Osteoblast (primary cell): ENCODE measurements at places on chromosomes 6 and 20. TPM values are rescaled to one million over a fixed set of nuclear protein-coding genes. Genes with fewer than 3 reads are reported as not detected.

- DNase-seq, result no peak
These were observed 203.9 kb downstream of the PHF3 start for GRCh38 chr6:63839485-63839884.

CPNE5 gene
- under 0.01 TPM in 1 of 2 replicates, not detected in the other for total RNA-seq

DNA sequence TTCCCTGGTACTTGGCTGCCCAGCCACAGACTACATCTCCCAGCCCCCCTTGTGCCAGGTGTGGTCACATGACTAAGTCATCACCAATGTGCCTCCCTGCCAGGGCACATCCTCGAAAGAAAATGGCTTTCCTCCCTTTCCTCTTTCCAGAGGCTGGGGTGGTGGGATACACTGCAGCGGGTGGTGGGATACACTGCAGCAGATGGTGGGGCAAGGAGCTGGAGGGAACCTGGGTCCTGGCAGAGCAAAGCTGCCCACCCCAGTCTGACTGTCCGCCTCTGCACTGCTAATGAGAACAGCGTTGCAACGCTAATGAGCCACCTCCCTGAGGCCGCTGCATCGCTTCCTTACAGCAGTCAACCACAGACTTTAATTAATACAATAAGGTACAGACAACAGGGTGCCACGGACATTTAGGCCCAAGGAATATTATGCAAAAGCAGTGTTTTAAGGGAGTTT, 125.3 kb downstream of the PREX1 start:
- DNase-seq, result peak; percentile 39

GRCh38 chr6:21225912-21226311, 367.6 kb upstream of the SOX4 start:
- DNase-seq, result no peak

DNA sequence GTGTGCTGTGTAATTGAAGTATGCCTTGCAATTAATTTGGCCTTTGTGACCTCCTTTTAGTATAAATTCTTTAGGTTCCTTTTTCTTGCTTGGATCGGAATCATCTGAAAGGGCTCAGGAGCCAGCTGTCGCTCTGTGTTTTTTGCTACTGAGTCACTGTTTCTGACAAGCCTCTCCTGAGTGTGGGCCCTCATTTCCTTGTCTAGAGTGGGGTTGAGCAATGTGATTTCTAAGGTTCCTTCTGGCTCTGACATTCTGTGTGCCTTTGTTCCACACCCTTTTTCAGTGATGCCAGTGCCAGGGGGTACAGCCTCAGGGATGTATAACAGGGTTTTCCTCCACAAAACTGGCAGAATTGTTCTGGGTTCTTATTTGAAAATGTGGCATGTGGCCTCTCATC, 26.5 kb downstream of the DAAM2 start:
- DNase-seq, result no peak

DNA sequence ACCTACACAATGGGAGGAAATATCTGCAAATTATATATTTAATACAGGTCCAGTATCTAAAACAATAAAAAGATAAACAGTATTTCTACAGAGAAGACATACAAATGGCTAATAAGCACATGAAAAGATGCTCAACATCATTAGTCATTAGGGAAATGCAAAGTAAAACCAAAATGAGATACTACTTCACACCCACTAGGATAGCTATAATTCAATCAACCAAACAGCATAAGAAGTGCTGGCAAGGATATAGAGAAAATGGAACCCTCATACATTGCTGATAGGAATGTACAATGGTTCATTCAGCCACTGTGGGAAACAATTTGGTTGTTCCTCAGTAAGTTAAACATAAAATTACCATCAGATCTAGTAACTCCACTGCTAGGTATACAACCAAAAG, 48.7 kb downstream of the NUDT3 start:
- no peak for DNase-seq

DEFB118 gene
- not detected in 2 replicates for total RNA-seq

RSPO3 gene
- 1.8 and 2.4 TPM in 2 replicates for total RNA-seq

LCA5 gene
- total RNA-seq, result 9.1 and 10.1 TPM in 2 replicates

GRCh38 chr6:130161683-130162404, 60.9 kb downstream of the SAMD3 start:
- DNase-seq, result no peak

- DNase-seq, result no peak
These were observed 9.1 kb downstream of the FILIP1 start for GRCh38 chr6:75484535-75484934.

DNA sequence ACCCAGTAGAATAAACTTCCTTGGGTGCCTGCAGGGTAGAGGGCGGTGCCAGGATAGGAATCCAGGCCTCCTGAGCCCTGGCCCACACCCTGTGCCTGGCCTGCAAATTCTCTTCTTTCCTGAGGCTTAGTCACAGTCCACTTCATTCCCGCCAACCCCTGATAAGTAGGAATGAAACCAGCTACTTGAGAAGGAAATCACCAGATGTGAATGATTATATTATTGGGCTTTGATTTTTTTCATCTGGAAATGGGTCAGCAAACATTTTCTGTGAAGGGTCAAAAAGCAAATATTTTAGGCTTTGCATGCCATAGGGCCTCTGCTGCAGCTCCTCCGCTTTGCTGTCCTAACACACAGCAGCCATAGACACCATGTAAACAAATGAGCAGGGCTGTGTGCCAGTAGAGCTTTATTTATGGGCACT, 50.2 kb downstream of the STK35 start:
- DNase-seq, result peak; percentile 80

- peak; percentile 82 for DNase-seq
These were observed at the start of gene ADGRB3 for GRCh38 chr6:68634726-68635411. Gene ADGRB3, plus strand, starts transcription at chr6:68635282. Its CDS starts 3,394 bp downstream, at chr6:68638676.

- DNase-seq, result peak; percentile 83
These were observed 898.8 kb downstream of the KIF16B start for GRCh38 chr20:15674253-15675060.

DXO gene
- 16.8 and 18.1 TPM in 2 replicates for total RNA-seq

GRCh38 chr6:118856301-118856700, 37.7 kb upstream of the ASF1A start:
- no peak for DNase-seq

PNPLA1 gene
- total RNA-seq, result under 0.01 TPM in 1 of 2 replicates, not detected in the other

DNA sequence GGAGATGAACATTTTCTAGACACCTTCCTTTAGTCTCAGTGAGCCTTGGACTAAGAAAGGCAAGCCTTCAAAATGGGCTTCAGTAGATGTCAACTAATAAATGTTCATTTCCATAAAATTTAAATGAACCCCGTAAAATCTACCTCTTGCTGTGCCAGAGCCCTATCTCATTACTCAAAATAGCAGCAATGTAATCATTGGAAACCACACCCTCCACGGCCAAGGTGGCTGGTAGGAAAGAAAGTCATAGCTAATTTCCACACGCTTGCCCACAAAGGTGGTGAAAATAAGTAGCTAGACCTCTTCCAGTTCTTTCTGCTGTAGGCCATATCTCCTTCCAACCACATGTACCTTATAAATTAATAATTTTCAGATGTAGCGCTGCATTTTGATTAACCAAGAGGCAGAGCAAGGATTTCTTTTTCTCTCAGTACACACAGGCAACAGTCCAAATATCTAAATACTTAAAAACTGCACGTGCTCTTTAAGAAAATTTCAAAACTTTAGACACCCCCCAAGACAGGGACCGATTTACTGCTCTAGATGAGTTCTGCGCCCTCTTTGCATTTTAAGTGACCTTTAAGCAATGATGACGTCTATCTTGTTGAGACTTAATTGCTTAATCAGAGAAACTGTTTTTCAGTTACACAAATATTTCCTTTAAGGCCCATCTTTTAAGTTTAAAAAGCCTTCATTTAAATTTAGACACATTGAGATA, 290.8 kb downstream of the ZNF217 start:
- DNase-seq, result no peak

- DNase-seq, result no peak
These were observed 24.5 kb upstream of the TBXT start for GRCh38 chr6:166192136-166192535.

SAPCD1 gene
- total RNA-seq, result 0.59 and 1.4 TPM in 2 replicates

DNA sequence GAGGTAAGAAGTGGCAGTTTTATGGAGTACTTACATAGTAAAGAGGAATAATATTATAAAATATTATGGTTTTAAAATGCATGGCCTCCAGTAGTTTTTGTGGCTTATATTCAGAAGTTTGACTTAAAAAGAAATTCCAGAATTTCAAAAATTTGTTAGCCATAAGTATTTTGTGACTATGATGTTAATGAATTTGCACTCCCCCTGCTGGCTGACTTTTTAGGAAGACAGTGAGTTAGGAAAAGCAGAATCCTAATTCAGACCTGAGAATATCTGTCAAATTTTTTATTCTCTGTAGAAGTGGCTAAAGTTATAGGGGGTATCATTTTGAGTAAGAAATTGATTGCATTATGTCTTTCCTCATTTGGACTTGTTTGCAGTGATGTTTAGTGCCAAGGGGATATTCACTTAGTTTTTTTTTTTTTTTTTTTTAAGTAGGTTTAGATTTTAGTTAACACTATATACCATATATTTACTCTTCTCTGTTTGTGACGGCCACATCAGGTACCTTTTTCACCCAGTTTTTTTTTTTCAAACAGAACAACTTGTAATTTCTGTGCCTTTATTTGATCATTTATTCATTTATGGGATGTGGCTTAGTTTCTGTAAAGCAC, 40.8 kb downstream of the ZFAND3 start:
- no peak for DNase-seq

ACTL10 gene
- 1.8 and 2.2 TPM in 2 replicates for total RNA-seq

GRCh38 chr6:14573267-14573666, 455.7 kb downstream of the CD83 start:
- DNase-seq, result no peak

DNA sequence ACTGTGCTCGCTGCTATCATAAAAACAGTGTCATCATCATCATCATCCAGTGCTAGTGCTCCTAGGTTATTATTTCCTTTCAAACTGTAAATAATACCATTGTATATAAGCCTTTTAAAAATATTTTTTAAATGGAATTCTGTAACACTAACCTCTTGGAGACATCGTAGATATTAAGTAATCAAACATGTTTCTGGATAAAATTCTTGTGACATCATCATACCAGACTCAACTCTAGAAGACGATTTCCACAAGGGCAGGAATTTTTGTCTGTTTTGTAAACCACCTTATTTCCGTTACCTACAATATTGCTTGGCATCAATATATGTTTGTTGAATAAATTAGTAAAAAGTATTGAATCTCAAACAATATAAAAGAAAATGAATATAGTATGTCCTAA, 40.4 kb downstream of the EPB41L2 start:
- DNase-seq, result no peak

GRCh38 chr6:151005164-151005563, 139.7 kb downstream of the MTHFD1L start:
- no peak for DNase-seq

DNA sequence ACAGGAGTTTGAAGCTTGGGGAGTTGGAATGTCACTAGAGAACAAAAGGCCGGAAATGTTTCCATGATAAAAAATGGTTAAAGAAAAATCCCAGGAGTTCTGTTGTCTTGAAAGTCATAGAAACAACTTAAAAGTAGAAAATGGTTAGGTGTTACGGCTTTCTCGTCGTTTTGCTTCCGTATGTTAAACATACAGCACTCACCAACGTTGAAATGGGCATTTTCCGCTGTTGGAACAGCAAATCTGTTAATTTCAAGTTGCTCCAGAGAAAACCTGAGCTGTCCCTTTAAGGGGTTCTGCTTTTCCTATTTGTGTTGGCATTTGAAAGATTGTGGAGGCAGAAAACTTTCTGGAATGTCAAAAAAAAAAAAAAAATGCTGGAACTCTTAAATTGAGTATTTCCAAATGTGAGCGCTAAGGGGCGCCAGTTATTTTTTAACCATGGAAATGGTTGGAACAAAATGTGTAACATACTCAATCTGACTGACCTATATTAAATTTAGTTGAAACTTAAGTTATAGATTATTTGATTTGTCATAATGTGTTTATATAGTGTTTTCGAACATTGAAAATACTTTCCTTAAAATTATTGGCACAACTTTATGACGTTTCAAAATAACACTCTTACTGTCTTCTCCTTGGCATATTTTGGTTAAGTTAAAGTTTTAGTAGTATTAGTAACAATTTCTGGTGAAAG, 2.2 kb downstream of the QKI start:
- DNase-seq, result peak; percentile 87

DNA sequence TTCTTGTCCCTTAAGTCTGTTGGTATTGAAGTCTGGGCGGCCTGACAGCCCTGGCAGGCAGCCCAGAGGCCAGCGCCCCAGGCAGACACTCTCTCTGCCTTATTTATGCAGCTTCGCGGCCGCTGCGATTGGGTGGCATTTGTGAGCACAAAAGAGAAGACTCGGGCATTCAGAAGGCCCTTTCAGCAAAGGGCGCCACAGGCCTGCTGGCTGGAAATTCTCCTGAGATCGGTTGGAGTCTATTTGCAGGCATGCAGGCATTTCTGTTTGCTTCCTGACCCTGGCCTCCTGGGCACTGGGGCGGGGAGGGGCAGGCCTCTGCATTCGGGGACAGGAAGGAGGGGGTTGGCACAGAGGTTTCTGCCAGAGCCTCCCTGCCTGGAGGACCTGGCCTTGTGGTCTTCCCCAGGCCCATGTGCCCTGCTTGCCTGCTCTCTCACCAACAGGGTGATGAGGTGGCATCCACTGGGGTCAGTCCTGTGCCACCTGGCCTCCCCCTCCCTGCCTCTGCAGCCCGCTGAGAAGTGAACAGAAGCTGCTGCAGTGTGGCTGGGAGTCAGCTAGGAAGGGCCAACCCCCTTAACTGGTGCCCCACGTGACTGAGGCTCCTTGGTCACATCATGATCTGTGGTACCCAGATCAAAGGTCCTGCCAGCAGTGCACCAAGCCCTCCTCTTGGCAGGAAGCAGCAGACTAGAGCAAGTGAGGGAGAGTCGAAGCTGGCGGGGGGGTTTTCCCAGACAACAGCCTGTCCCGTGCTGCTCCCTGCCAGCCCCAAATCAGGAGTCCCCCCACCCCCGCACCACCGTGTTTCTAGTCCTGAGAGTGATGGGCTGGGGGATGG, 16.6 kb upstream of the CCDC167 start:
- DNase-seq, result peak; percentile 26

ZNF334 gene
- total RNA-seq, result 5.0 and 5.8 TPM in 2 replicates

CASP8AP2 gene
- total RNA-seq, result 13.0 and 14.4 TPM in 2 replicates

DNA sequence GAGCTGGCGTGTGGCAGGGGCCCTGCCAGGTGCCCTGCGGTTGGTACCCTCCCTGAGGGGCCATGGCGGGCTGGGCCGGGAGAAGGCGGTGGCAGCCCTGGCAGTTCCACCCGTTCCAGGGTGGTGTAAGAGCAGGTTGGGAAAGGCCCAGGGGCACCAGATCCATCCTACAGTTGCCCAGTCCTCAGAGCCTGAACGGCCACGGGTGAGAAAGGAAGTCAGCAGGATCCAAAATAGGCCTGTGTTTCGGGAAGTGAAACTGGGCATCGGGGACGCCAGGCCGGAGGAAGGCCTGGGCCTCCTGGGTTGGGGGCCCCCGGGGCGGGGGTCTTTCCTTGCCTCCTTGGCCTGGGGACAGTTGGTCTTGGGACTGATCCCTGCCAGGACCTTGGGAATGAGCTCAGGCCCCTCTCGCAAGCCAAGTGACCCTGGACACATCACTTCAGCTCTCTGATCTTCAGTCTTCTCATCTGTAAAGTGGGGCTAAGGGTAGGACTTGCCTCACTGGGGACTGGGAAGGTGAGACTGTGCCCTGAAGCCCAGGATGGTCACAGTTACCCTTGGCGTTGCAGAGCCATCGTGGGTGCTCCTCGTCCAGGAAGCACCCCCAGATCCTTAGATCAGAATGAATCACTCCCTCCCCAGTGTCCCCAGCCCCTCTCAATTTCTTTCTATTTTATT, 18.1 kb upstream of the NOL4L start:
- DNase-seq, result no peak

GRCh38 chr6:53547811-53548496, 3.1 kb upstream of the GCLC start:
- DNase-seq, result peak; percentile 99
